ENCODE measurements at places on chromosomes 3 and 15. TPM values are rescaled to one million over a fixed set of nuclear protein-coding genes. Genes with fewer than 3 reads are reported as not detected.

The VGLL3 gene
- total RNA-seq: 155 TPM

DNA sequence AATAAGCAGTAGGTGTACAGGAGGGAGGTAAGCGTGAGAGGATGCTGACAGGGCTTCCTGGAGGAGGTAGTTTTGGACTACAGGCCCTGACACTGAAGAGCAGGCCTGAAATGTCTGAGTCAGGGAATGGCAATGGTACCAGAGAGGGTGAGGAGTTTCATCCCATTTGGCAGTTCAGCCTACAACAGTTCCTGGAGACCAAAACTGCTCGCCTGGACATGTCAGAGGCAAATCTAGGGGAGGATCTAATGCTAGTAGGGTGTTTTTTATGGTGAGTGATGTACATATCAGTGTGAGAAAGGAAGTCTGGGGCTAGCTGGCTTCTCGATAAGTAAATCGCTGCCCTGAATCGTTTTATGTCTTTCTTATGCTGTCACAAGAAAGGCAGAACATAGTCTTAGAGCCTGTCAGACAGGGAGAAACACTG, 13.8 kb upstream of the TNFSF10 start:
- H3K4me3 ChIP-seq: no peak overlapping the region
- H3K27me3 ChIP-seq: no peaks in the 10 kb centered on the region
- no peak for DNase-seq
- no peaks in the 10 kb centered on the region for H3K36me3 ChIP-seq
- H3K4me1 ChIP-seq: no peaks in the 10 kb centered on the region
- H3K27ac ChIP-seq: no peak overlapping the region

GRCh38 chr15:31340047-31340446, 13.4 kb downstream of the KLF13 start:
- no peak for DNase-seq
- no peak overlapping the region for H3K27ac ChIP-seq
- H3K4me3 ChIP-seq: no peak overlapping the region
- H3K4me1 ChIP-seq: no peaks in the 10 kb centered on the region
- H3K36me3 ChIP-seq: no peaks in the 10 kb centered on the region

GRCh38 chr3:58434168-58434504, 504 bp upstream of the PDHB start:
- peaks cover 3% of the 10 kb centered on the region for H3K36me3 ChIP-seq
- DNase-seq: no peak

GRCh38 chr3:63818282-63819150, 583 bp upstream of the C3orf49 start:
- no peaks in the 10 kb centered on the region for H3K27me3 ChIP-seq
- no peaks in the 10 kb centered on the region for H3K4me1 ChIP-seq
- H3K36me3 ChIP-seq: no peaks in the 10 kb centered on the region
- no peak overlapping the region for H3K4me3 ChIP-seq

DNA sequence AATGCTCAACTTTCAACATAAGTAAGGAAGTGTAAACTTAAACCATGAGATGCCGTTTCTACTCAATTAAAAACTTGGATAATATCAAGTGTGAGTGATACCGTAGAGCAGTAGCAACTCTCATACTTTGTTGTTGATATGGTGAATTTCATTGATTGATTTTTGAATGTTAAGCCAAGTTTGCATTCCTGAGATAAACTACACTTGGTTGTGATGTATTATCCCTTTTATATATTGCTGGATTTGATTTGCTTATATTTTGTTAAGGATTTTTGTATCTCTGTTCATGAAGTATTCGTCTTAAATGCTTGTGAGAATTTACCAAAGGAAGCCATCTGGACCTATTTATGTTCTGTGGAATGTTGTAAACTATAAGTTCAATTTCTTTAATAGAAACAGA, 21.7 kb downstream of the SLMAP start:
- no peaks in the 10 kb centered on the region for H3K4me1 ChIP-seq
- no peak overlapping the region for H3K27ac ChIP-seq
